ENCODE measurements at places on chromosomes 1 and 21.

- peak; percentile 40 for DNase-seq
Observed at GRCh38 chr1:79193211-79194079, 186.9 kb upstream of the ADGRL4 start.

GRCh38 chr21:35853321-35854239 lies 206.7 kb downstream of the SETD4 start:
- DNase-seq, result peak; percentile 17

DNA sequence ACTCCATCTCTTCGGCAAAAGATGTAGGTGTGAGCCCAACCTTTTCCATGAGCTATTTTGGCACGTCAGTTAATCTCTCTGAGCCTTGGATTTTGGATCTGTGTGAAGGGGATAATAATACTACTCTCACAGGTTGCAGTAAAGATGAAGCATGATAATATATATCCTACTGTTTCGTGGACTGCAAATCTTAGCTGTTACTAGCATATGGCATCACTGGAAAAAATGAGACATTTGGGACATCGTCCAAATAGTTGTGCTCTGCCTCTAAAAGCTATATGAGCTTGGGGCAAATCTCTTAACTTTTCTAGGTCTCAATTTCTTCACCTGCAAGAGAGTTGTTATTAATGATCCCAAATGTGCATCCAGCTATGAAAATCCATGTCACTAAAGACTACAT lies 147.4 kb upstream of the ZRANB2 start:
- no peak for DNase-seq

- DNase-seq, result no peak
Observed at GRCh38 chr1:19814244-19814661, 830 bp downstream of the RNF186 start.

GRCh38 chr1:156551869-156552268 lies 20.5 kb downstream of the IQGAP3 start:
- peak; percentile 32 for DNase-seq

- DNase-seq, result peak; percentile 6
Observed at GRCh38 chr1:80509965-80510522, 1290.7 kb upstream of the ADGRL2 start.

- DNase-seq, result no peak
Observed at GRCh38 chr1:156581661-156582387, 2.3 kb downstream of the TTC24 start.

DNA sequence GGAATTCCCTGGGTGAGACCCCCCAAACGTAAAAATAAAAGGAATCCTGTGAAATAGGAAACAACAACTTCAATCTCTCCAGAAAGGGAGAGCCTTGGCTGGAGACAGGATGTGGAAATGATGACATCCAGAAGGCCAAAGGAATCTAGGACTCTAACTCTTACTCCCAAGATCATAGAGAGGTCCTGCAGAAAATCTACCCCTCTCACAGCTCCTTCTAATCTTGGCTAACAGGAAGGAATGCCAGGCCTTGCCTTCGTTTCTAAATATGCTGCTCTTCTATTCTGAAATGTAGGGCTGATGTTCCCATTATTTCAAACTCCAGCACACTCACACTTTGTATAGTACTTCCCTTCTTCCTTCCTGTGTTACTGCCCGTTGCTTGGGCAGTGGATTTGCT lies 40.7 kb downstream of the ARHGEF11 start:
- peak; percentile 22 for DNase-seq

DNA sequence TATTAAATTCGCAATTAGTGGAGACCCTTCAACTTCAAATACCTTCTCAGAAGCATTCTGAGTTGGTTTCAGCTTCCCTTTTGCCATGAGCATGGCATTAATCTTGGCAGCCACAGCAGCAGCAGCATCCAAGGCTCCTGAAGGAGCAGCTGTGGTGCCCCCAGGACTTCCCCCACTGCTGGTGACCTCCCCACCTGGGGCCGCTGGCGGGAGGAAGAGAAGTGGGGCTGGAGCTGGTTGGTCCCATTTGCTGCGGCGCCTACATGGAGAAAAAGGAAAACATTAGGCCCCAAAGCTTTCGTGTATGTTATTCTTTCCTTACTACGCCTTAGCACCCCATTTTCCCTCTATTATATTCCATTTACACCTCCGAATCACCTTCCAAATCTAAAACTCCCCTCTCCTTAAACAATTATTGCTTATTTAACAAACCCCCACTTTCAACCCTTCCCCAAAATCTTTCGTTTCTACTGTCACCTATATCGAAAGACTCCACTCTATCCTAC lies 569 bp downstream of the KHDC4 start:
- no peak for DNase-seq

- DNase-seq, result peak; percentile 66
Observed at GRCh38 chr1:205484985-205485967, 19.2 kb upstream of the CDK18 start.

- no peak for DNase-seq
Observed at GRCh38 chr21:44729336-44730027, 18.1 kb upstream of the TSPEAR start.

- DNase-seq, result no peak
Observed at GRCh38 chr1:235932090-235932510, 65.4 kb upstream of the LYST start.

DNA sequence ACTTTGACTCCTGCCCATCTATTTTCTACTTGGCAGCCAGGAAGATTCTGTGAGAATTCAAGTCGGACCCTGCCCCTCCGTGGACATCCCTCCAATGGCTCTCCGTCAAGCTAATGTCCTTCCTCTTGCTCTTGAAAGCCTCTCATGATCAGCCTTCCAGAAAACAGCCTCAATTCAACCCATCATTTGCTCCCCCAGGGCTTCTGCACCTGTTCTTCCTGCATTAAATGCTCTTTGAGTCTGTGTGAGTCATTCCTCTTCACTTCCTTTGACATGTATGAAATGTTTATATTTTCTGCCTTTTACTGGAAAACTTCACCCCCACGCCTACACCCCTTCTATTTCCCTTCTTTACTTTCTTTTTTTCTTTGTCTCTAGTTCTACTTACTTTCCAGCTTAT lies 734.1 kb upstream of the ZP4 start:
- peak; percentile 8 for DNase-seq

GRCh38 chr1:34361781-34362357 lies 185.2 kb downstream of the C1orf94 start:
- no peak for DNase-seq

GRCh38 chr21:43190544-43190943 lies 21.7 kb downstream of the CRYAA start:
- DNase-seq, result no peak

- no peak for DNase-seq
Observed at GRCh38 chr1:114522264-114522575, 11.2 kb upstream of the TRIM33 start.

DNA sequence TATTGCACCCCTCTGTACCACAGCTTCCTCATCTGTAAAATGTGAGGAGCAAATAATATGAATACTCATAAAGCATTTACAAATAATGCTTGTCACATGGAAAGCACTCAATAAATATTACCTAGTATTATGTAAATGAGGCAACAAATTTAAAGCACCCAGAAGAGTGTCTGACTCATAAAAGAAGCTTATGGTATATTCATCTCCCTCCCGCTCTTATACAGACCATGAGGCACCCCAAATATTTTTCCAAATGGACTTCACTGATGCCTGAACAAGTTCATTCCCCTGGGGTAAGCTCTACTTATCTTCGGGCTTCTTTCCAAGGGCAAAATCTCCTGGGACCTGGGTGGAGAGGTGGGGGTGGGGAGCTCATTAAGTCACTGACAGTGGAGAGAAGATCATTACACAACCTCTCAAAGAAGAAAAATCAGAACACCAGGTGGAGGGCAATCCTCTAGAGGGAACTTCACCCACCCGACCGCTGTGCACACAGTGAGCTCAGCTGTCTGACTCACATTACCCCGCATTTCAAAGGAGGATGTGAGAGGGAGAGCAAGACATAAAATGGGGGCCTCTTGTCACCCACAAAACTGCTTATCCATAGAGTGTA lies 166.2 kb downstream of the ASTN1 start:
- no peak for DNase-seq

DNA sequence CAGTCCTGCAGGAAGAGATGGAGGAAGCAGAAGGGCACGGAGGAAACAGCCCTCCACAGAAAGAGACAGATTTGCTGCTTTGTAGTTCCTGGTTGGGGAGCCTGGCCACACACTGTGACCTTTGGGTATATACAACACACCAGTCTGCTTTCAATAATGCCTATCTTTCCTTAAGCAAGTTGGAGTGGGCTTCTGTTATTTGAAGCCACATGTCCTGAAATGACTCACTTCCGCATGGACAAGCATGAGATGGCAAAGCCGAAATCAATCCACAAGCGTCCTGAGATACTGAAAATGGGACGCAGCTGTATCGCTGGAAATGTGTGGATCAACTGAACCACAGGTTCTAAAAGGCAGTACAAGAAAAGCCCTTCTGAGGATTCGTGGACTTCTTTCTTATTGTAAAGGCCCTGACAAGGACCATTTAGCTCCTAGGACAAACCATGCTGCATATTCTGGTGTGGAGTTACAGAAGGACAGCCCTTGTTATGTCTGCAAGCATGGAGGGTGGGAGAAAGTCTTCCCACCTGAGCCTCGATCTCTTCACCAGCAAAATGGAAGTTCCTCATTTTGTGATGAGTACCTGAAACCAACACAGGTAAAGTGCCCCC lies 22.7 kb upstream of the FHAD1 start:
- no peak for DNase-seq

- DNase-seq, result no peak
Observed at GRCh38 chr1:231019711-231020110, 20.3 kb downstream of the FAM89A start.

DNA sequence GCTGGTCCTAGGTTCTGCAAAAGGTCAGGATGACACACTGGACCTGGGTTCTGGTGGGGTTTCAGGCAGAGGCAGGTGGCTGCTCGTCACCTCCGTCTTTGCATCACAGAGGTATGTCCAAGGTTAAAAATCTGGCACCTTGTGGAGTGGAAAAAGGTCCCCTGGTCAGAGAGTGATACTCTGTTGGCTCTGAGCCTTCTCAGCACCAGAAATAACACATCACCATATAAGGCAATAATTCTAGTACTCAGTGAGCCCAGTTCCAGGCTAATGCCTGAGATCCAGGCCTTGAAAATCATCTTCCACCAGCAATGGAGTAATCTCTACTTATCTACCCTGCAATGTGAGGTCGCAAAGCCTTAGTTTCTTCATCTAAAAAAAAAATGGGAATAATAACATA lies 127.3 kb upstream of the C8B start:
- no peak for DNase-seq

DNA sequence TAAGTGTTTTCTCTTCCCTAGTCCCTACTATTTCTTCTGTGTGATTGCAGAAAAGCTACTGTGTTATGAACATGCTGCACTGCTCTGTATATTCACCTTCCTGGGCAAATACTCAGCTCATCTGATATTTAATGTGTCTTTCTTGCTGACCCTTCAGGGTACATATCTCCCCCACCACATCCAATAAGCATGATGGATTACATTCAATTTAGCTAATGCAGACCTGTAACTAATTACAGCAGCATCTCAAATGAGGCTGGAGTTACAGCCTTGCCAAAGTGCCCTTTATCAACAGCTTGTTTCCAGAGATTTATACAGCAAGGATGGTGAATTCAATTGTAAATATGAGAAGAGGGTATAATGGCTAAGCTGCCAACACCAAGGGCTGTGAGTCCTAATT lies 144.0 kb downstream of the KCNH1 start:
- no peak for DNase-seq

DNA sequence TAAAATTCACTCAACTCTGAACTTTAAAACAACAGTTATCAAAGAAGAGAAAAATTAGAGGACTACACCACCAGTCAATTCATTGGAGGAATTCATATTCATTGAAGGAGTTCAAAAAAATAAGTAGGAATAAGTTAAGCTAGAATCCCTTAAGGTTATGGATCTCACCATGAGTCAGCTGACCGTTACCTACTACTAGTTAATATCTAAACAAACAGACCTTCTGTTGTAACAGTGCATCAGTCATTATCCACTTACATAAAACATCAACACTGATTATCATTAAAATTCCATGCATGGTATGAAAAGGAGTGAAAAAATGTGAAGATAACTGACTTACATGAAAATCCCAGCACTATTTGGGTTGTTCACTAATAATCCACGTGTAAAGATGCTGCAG lies 44.9 kb downstream of the FOXJ3 start:
- DNase-seq, result peak; percentile 21

- DNase-seq, result no peak
Observed at GRCh38 chr1:221908573-221908972, 166.7 kb upstream of the DUSP10 start.

Data from EL (cell line).